AG09309 (cell line): ENCODE measurements at places on chromosomes 6 and 20.
A peak's percentile ranks its signal among the peaks of the same experiment; 100 is the strongest.

GRCh38 chr20:63694584-63695423 lies 1.6 kb upstream of the TNFRSF6B start:
- DNase-seq: no peak

DNA sequence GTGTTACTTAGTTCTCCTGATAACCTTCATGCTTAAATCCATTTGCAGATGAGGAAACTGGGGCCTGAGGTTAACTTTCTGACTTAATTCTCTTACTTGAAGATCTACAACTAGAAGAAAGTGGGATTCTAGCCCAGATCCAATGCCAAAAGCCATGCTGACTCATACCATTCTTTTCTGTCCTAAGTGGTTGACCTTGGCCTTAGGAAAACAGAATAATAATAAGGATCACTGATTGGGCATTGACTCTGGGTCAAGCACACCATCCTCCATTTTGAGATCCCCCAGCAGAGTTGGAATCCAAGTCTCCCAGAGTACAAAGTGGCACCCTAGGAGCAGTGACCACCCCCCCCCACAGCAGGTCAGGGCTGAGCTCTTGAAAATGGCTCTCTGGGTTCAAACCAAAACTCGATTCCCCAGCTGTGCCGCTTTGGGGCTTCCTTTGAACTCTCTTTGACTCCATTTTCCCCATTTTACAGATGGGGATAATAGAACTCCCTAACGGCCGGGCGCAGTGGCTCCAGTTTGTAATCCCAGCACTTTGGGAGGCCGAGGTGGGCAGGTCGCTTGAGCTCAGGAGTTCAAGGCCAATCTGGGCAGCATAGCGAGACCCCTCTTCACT lies 12.8 kb upstream of the ZNF217 start:
- no peak for DNase-seq

GRCh38 chr20:43513372-43513930 lies 6.0 kb downstream of the L3MBTL1 start:
- no peak for DNase-seq

GRCh38 chr6:111890988-111891387 lies 17.7 kb upstream of the FYN start:
- no peak for DNase-seq

DNA sequence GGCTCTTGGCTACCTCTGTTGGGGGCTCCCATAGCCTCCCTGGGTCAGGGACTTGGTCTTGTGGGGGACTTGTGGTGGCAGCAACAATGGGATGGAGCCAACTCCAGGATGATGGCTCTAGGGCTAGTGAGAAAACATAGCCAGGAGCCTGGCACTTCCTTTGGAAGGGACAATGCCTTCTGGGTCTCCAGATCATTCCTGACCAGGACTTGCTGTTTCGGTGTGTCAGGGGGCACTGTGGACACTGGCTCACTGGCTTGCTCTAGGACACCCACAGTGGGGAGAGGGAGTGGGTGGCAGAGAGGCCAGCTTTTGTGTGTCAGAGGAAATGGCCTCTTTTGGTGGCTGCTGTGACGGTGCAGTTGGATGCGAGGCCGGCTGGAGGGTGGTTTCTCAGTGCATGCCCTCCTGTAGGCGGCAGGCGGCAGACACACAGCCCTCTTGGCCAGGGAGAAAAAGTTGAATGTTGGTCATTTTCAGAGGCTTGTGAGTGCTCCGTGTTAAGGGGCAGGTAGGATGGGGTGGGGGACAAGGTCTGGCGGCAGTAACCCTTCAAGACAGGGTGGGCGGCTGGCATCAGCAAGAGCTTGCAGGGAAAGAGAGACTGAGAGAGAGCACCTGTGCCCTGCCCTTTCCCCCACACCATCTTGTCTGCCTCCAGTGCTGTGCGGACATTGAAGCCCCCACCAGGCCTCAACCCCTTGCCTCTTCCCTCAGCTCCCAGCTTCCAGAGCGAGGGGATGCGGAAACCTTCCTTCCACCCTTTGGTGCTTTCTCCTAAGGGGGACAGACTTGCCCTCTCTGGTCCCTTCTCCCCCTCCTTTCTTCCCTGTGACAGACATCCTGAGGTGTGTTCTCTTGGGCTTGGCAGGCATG lies 9.2 kb downstream of the VEGFA start:
- no peak for DNase-seq

DNA sequence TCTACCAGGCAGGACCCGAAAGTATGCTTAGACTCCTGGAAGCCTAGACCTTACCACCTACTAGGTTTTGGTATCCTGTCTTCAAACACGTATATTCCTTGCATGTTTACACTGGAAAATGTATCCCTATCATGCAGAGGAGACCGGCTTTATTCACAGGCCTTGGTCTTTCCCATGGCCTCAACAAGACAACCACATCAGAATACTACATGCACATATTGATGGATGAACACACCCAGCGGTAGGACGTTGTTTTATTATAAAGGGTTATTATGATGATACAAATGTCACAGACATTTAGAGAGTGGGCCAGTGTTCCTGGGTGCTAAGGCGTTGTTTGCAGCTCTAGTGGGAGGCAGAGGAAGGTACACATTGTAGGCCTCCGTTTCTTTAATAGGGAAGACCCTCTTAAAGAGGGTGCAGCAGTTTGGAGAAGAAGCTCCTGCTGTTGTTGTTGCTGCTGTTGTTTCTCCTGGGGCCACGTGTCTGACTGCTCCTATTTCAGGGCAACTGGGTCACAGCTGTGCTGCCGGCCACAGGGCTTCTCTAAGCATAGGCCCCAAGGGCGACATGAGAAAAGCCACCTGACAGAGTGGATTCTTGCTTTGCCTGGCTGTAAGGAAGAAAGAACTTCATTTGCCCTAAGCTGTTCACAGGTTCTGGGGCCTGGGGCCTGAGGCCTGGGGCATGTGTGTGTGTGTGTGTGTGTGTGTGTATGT lies 98.3 kb upstream of the SASH1 start:
- no peak for DNase-seq

DNA sequence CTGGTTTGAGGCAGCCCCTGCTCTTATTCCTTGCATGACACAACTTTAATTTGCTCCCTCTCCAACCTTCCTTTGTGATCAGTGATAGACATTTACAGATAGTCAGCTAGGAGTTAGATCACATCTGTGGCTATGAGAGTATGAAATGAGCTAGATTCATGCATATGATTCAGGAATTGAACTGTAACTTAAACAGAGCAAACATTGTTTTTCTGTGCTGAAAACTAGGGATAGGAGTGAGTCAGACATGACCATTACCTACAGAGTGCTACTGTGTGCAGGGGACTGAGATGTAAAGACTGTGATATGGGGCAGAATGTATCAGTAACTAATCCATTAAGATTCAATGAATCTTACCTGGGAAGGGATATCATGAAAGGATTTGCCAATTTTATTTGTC lies 279.4 kb upstream of the SPTLC3 start:
- no peak for DNase-seq

- peak; percentile 98 for DNase-seq
Observed at GRCh38 chr6:148509800-148510581, 167.4 kb downstream of the SASH1 start.

DNA sequence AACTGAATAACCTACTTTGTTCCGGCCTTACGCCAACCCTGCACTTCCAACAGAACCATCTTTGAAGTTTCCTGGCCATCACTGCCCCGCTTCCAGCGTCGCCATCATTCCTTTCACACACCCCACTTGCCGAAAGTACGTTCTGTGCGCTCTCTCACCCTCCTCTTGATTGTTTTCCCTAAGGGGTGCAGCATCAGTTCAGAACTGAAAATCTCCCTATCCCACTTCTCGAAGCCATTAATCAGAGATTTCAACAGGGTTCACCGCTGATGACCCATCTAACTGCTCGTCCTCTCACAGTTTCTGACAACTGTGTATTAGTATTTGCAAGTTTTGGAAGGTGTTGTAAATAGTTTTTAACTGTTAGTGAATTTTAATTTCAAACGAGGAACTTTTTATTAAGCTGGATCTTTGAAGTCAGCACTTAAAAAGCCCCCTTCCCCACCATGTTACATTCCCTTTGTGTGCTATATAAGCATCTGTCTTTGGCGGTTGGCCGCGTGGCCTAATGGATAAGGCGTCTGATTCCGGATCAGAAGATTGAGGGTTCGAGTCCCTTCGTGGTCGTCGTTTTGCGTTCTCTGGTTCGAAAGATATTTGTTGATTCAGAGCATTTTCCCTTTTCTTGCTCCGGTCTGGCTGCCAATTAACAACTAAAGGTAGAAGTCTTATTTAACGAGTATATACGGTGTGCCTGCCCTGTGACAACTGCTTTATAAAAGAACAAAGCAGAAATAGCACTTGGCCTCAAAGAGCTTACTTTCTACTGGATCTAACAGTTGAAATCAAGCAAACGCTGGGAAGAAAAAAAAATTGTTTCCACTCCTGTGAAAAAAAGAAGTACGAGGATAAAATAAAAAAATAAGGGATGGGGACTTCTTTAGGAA lies 42.6 kb downstream of the TRIM27 start:
- DNase-seq: no peak

DNA sequence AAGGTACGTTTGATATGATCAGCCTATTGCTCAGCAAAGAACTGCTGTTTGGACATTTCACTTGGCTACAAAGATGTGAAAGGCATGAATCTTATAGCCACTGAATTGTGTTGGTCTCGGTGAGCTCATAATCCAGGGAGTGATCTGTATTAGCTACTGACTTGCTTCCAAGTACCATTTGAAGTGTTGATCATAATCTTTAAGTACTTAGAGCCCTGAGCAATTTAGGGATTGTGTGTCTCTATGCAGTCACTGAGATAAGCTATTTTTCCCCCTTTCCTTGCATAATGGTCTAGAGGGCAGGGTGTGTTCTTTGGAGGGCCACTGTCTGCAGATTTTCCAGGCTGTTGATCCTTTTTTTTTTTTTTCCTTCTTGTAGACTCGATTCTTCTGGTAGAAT lies 393.6 kb downstream of the ESR1 start:
- no peak for DNase-seq

GRCh38 chr6:116397914-116398313 lies 27.2 kb downstream of the DSE start:
- DNase-seq: no peak

DNA sequence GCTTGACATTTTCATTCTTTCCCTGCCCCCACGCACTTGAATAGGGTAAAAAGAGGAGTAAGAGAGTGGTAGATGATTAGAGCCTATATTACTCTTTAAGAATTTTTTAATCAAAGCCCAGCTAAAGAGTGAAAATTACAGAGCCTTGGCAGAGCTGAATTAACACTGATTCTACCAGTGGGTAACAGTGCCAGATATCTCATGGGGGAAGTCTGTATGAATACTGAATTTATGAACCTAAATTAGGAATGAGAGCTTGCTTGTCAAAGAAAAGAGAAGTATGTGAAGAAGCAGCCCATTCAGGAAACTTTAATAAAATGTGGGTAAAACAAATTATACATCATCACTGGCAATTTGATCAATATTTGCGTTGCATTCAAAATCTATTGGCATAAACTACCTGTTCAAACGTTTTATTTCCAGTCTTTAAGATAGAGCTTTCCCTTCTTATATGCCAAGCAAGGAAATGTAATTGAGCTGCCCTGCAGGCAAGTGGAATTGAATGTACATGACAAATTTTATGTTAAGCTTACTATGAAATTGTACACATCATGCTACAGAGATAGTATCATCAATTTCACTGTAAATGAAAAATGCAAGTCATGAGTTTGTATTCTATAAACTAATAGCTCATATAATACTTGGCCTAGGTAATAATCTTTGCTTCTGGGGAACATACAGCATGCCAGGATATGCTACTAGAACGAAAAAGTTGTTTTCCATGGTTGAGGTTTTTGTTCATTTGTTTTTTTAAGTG lies 14.5 kb downstream of the SOBP start:
- DNase-seq: no peak

DNA sequence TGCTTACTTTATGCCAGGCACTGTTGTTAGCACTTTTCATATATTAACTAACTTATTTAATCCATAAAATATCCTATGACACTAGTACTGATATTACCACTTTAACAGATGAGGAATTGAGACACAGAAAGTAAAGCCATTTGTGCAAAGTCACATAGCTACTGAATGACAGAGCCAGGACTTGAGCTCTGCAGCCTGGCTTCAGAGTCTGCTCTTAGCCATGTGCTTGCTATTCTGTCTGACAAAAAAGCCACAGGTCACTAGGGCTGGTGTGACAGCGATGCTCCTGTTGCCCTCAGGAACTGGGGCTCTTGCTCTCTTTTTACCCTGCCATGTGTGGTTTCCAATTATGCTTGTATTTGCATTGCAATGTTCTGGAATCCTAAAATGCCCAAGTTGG lies 44.7 kb upstream of the RNF8 start:
- no peak for DNase-seq

DNA sequence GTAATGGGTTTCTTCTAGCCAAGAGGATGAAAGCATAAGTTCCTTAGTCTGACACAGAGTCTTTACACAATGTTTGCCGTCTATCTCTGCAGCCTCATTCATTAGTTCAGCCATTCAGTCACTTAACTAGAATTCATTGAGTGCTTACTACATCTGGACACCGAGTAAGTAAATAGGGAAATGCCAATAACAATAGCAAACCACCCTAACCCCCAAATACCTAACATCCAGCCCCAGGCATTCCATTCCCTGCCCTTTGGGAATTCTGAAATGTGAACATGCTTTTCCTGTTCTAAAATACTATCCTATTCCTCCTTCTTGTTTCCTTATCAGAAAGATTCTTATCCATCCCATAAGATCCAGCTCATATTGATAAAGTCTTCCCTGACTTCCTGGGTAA lies 277.6 kb upstream of the RNF217 start:
- DNase-seq: no peak

DNA sequence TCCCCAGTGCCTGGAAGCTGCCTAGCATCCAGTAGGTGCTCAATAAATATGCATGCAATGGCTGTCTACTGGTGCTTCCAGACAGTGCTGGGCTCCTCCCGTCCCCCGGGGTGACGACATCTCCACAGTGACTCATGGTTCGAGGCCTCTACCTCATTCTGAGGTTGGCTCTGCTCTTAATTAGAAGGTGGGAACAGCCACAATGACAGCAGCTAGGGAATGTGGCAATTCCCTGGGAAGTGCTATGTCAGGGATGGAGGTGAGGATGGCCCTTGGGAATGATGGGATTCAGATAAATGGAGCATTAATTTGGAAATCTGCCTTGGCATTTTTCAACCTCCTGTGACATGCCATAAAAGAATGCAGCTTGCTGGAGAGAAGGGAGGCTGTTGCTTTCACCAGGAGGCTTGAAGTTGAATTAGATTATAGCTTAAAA lies 43.5 kb upstream of the NFATC2 start:
- DNase-seq: peak; percentile 90

- no peak for DNase-seq
Observed at GRCh38 chr20:57004416-57004815, 262.0 kb downstream of the BMP7 start.

- DNase-seq: no peak
Observed at GRCh38 chr6:35087361-35088280, 53.5 kb downstream of the TCP11 start.

- no peak for DNase-seq
Observed at GRCh38 chr6:41098366-41098765, 25.6 kb downstream of the NFYA start.

GRCh38 chr6:118894425-118895260 lies 691 bp downstream of the ASF1A start:
- DNase-seq: no peak
